ENCODE measurements at places on chromosomes 16 and 17. TPM values are rescaled to one million over a fixed set of nuclear protein-coding genes. Genes with fewer than 3 reads are reported as not detected.
A peak's percentile ranks its signal among the peaks of the same experiment; 100 is the strongest.

Gene NACA2
- not detected for total RNA-seq

Gene KCNH6
- total RNA-seq = not detected

Gene CDK5R1
- 3.7 TPM for total RNA-seq

Gene GRIN2A
- total RNA-seq = 8.6 TPM

Gene UTS2R
- not detected for total RNA-seq

Gene GINS2
- 27.0 TPM for total RNA-seq

Gene TMEM101
- total RNA-seq = 41.3 TPM

Gene HOXB1
- not detected for total RNA-seq

Gene KCNJ2
- 0.54 TPM for total RNA-seq

Gene ELMO3
- total RNA-seq = 1.2 TPM

Gene GDPD3
- 1.8 TPM for total RNA-seq

Gene RNF43
- total RNA-seq = not detected

Gene BCKDK
- 52.8 TPM for total RNA-seq

GRCh38 chr16:28984619-28985135, at the start of gene LAT:
Gene LAT (plus strand): TSS chr16:28985052. CDS start chr16:28985418, 366 bp downstream.
- DNase-seq = no peak

DNA sequence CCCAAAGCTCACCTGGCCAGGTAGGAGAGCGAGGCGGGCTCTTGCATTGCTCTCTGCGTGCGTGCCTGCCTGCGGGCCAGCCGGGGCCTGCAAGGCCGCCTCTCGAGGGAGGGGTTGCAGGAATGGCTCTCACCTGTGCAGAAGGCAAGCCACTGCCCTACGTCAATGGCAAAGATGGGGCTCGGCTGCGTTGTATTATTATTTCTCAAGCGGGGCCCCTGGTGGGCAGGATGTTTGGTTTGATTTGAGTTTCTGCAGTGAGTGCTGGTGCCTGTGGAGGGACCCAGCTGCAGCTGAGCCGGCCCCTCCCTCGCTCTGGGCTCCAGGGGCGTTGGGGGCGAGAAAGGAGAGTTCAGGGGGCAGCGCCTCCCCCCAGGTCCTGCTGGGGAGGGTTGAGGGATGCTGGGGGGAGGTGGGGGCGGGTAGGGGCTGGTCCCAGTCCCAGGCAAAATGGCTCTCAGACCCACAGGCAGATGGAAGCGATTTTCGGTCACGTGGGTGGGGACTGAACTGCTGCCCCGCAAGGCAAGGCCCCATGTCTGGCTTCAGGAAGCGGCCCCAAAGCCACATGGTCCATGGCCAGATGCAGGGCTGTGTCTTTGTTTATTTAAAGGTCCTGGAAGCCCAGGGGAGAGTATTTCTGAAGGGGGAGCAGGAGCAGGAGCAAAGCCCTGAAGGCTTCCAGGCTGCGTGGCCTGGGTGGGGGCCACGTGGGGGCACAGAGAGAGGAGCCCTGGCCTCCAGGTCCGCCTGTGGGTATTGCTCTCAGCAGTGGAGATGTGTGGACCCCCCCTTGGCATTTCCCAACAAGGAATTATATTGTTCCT, 338.8 kb downstream of the SEC14L1 start:
- no peak for DNase-seq

GRCh38 chr16:47019568-47019967, 46.1 kb upstream of the DNAJA2 start:
- peak; percentile 37 for DNase-seq

DNA sequence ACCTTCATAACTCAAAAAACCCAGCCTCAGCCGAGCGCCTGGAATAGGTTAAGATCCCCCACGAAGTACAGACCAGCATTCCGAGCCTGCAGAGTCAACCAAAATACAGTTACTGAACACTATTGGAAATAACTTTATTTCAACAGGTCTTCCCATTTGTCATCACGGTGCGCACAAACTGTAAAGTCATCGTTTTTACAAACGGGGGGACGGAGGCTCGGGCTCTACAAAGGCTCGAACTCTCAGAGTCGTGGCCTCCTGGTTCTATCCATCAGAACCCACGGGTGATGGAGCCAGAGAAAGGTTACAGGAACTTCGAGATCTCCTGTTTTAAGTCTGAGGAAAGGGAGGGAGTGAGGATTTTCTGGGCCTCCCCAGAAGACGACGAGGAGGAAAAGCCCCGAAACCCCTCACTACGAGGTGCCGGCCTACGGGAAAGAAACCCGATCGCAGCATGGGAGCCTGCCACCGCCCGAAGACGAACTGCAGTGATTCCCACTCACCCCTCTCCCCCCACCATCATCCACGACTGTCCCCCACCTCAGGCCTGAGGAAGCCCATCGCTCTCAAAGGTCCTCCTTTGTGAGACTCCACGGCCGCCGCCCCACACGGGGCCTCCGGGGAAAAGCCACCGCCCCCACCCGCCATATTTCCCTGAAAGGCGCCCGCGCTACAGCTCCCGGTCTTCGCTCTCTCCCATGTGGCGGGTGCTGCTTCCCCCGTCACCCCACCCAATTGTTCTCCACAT, 917 bp downstream of the YWHAE start:
- peak; percentile 39 for DNase-seq

GRCh38 chr17:57984936-57985674, 2.9 kb downstream of the VEZF1 start:
- peak; percentile 25 for DNase-seq

DNA sequence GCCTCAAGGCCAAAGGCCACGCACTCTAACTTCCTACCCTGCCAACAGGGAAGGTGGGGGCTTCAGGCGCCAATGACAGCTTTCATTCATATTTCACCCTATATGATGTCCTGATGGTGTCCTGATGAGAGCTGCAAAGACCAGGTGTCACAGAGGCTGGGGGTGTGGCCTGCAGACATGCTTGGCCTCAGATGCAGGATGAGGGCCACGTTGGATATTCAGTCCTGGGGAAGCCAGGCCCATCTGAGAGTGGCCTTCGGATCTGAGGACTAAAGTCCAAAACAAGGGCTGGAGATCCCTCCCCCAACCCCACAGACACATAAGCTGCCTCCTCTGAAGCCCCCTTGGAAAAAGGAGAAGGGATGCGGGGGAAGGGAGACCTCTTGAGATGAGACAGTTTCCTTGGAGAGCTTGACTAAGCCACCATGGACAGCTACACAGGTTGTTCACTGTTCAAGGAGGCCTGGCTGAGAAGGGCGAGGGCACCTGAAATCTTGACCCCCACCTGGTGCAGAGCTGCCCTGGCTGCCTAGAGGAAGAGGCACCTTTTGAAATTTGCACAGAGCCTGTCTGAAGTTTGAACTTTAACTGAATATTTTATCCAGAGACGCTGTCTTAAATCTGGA, 24.3 kb upstream of the GSG1L start:
- DNase-seq = no peak

GRCh38 chr16:77336637-77337036, 98.2 kb downstream of the ADAMTS18 start:
- no peak for DNase-seq

- no peak for DNase-seq
Observed at GRCh38 chr16:11901091-11901490, 14.7 kb downstream of the GSPT1 start.

DNA sequence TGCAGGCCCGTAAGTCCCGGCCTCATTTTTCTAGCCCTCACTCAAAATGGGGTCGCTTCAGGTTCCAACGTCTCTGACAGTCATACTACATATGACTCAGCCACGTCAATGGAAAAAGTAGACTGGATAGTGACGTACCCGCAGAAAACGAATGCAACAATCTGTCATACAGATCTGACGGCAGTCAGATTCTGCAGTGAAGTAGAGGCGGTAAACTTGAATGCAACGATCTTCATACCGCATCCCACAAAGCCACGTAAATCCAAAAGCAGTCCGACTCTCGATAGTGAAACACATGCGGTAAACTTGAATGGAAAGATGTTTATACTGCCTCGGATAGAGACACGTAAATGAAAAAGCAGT, 38.4 kb upstream of the ARL4D start:
- peak; percentile 88 for DNase-seq

DNA sequence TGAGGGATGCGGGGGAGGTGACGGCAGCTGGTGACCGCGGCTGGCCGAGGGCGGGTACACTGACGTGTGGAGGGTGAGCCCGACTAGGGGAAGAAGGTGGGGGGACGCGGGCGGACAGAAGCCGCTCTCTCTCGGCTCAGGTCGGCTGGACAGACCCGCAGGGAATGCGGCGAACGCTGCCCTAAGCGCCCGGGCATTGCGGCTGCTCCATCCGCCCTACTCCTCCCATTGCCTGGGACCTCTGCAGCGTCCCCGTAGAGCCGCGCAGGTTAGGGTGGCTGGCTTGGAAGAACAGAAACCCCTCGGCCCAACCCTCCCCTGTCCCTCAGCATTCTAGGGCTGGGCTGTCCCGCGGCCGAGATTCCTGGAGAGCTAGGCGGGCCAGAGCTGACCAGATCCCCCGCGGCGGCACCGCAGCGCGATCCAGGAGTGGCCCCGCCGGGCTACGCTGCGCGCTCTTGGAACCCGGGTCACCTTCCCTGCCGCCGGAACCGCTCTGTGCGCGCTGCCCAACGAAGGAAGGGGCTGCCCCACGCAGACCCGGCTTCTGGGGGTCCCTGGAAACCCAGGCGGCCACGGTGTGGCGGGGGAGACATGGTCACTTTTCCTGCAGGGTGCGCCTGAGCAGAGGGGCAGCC, 3.0 kb downstream of the DLX4 start:
- DNase-seq = peak; percentile 66

- peak; percentile 95 for DNase-seq
Observed at GRCh38 chr16:74743668-74744299, 30.8 kb downstream of the FA2H start.

- peak; percentile 89 for DNase-seq
Observed at GRCh38 chr16:47965439-47965838, 190.4 kb downstream of the ABCC12 start.

GRCh38 chr17:30950669-30951399, 20.0 kb upstream of the RNF135 start:
- DNase-seq = peak; percentile 72

- no peak for DNase-seq
Observed at GRCh38 chr16:3017794-3018506, at the start of gene CLDN6. Gene CLDN6 (minus strand): TSS chr16:3018183. CDS start chr16:3016021, 2,162 bp downstream.

- DNase-seq = no peak
Observed at GRCh38 chr16:54282928-54283724, 3.5 kb downstream of the IRX3 start.

DNA sequence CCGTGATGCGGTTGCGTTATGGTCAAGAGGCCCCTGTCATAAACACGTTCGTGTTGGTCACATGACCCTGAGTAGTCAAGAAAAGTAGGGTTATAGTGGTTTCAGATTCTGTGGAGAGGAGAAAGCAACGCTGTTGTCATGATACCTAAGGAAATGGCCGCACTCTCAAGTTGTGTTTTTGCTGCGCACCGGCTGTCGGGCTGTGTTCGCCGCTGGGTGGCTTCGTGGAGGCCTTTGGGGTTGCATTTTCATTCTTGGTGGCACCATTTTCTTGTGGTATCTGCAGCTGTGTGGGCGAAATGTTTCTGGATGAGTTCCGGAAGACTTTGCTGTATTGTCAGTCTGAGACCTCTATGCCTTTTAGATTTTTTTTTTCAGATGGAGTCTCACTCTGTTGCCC, 35.0 kb downstream of the DEF8 start:
- DNase-seq = no peak

DNA sequence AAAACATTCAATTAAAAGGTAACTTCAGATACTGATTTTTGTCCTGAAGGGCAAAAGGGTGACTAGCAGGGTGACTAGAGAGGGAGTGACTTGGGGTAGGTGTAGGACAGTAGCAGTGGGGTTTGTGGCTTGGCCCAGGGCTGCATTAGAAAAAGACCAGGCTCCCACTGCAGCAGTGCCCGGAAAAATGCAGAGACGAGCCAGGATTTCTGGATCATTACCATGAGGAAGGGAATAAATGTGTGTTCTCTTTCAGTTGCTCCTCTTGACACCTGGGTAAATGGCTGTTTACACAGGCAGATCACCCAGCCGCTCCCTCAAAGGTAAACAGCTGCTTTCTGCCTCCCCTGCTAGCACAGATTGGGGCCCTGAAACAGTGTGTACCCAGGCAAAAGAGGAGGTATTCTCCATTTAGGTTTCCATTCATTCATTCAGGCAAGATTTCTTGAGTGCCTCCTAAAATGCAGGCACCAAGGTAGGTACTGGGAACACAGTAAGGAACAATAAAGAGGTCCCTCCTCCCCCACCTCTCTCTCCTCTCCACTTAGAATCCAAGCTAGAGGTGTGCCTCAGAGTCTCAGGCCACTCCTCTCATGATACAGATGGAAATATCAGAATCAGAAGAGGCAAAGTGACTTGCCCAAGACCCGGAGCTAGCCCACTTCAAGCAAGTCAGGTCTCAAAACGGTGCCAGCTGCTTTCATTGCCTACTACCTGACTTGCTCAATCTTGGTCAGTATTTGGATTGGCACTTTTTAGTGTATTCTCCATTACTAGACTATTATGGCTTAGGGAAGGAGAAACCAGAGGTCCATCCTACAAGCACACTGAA, 15.2 kb upstream of the TOX3 start:
- DNase-seq = no peak

GRCh38 chr16:27441276-27441675, 39.3 kb downstream of the IL21R start:
- DNase-seq = no peak

- no peak for DNase-seq
Observed at GRCh38 chr16:81716478-81717225, 62.4 kb upstream of the PLCG2 start.

GRCh38 chr16:66869424-66869823, 10.9 kb upstream of the PDP2 start:
- no peak for DNase-seq

DNA sequence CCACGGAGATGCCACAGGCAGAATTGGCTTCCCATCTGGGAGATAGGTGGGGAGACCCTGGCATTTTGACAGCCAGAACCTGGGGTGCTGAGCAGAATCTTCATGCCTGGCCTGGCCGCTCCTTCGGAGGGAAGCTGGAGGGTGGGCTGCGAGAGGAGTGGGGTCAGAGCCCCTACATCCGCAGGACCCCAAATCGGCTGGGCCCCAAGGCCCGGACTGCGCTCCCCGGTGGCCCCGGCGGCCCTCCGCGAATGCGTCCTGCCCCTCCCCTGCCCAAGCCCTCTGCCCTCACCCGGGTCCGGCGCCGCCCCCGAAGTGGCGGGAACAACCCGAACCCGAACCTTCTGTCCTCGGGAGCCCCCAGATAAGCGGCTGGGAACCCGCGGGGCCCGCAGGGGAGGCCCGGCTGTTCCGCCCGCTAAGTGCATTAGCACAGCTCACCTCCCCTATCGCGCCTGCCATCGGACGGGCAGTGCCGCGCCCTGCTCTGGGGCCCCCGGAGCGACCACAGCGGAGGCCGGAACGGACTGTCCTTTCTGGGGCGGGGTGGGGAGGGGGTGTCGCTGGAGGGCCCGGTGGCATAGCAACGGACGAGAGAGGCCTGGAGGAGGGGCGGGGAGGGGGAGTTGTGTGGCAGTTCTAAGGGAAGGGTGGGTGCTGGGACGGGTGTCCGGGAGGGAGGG, 850 bp upstream of the PNMT start:
- no peak for DNase-seq

GRCh38 chr16:29763326-29763725, 14.7 kb upstream of the ZG16 start:
- DNase-seq = no peak

Measured in M059J (cell line).